CD4-positive, alpha-beta T cell treated with Interleukin-2 at 100 ng/mL for 4 hours (primary cell): ENCODE measurements at places on chromosomes 4 and X.
A peak's percentile ranks its signal among the peaks of the same experiment; 100 is the strongest.

- no peak for DNase-seq
These were observed 73.9 kb downstream of the ARHGAP6 start for GRCh38 chrX:11591723-11592346.

DNA sequence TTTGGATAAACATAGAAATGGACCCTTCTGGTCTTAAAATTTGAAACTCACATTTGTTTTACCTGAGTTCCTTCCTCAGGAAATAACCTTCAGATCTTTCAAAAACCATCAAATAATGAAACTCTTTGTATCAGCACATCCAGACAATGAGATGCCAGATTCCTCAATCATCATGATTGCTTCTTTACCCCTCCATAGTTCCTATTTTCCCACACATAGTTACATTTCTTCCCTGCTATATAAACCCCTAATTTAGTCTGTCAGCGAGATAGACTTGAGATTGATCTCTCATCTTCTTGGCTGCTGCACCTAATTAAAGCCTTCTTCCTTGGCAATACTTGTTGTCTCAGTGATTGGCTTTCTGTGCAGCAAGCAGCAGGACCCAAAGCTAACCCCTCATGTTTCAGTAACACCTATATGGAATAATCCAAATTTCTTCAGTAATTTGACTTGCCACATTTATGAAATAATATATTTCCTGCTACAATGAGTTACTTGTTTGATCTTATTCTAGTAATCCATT is 83.9 kb upstream of the BANK1 start:
- no peak for DNase-seq

DNA sequence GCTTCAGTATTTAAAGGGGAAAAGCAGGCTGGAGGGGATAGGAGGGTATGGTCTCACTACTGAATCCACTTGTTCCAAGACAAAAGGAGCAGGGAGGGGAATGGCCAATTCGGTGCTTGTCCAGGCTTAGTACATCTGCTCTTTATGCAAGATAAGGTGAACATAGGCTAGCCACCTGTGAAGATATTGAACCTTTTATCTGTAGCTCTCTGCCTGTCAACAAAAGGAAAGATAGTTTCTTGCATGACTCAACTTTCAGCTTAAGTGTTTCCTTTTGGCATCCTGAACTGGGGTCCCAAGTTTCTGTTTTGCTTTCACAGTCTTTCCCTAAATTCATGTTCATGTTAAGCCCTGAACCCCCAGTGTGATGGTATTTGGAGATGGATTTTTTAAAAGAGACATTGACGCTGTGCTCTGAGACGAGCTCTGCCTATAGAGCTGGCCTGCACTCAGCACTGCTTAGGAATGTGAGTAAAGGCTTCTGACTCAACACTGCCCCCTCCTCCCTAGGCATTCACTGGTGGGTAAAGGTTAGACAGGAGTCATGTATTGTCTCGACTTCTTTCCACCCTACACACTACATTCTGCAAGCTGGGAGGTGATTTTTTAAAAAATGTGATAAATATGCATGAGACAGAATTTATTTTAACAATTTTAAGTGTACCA is 28.2 kb downstream of the FAM149A start:
- DNase-seq: no peak

- DNase-seq: no peak
These were observed 30.0 kb downstream of the WDR1 start for GRCh38 chr4:10086506-10087120.

DNA sequence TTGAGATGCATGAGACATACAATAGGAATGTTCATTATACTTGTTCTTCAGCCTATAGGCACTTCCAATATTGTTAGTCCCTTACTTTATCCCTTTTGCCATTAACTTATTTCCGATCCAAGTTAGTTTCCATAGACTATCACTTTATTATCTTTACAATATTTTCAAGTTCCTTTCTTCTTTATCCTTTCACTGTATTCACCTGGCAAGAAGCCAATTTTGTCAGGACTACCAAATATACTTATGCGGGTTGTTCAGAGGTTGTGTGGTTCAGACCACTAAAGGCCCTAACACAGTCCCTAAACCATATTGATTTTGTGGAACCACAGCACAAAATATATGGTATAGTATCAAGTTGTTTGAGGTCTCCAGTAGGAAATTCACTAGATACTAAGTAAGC is 245.0 kb upstream of the HTR2C start:
- no peak for DNase-seq

- peak; percentile 23 for DNase-seq
These were observed at the start of gene TCEAL3 for GRCh38 chrX:103607364-103608305. TCEAL3 (plus strand) TSS chrX:103607963; CDS start chrX:103609065, 1,102 bp downstream.

- no peak for DNase-seq
These were observed 20.7 kb downstream of the SPANXC start for GRCh38 chrX:141221611-141222010.

DNA sequence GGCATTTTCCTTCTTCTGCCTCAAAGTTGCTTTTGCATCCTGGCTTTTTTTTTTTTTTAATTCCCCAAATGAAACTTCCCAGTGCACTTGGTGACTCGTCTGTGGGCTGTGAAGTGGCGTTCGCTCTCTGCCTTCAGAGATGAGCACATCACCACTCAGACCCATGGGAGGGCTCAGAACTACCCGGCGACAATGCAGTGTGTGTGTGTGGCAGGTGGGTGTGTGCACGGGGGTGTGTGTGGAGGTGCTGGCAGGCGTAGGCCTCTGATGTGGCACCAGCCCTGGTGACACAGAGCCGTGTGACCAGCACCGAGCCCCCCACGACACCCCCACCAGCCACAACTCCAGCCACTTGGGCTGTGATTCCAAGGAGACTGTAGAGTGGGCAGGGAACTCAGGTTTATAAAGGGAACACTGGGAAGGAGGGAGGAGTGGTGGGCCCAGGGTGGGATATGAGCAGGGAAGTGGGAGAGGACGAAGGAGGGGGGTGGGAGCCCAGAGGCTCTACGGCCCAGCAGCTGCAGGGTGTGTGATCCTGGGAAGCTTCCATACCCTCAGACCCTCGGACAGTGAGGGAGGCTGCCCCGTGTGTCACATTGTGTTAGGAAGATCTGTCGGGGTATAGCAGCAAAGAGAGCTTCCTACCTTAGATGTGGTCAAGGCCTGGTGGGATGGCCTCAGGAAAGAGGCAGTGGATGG is 6.0 kb upstream of the WFS1 start:
- DNase-seq: no peak

DNA sequence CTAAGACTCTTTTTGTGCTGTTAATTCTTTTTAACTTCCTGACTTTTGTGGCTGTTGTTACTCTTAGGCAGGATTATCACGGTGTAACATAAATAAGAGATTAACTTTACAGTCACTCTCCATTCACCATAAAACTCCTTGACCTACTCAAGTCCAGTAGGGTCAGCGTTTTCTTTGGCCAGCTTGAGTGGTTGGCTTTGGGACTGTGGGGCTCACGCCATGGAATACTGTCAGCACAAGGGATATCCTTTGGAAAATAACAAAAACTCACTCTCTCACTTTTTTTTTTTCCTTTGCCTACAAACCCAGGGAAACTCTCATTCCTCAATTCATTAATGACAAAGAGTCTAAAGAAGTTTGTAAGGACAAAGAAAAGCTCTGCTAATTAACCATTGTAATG is 89.4 kb upstream of the TLL1 start:
- no peak for DNase-seq

- DNase-seq: peak; percentile 36
These were observed 143.5 kb upstream of the GALNT7 start for GRCh38 chr4:173025131-173025530.

DNA sequence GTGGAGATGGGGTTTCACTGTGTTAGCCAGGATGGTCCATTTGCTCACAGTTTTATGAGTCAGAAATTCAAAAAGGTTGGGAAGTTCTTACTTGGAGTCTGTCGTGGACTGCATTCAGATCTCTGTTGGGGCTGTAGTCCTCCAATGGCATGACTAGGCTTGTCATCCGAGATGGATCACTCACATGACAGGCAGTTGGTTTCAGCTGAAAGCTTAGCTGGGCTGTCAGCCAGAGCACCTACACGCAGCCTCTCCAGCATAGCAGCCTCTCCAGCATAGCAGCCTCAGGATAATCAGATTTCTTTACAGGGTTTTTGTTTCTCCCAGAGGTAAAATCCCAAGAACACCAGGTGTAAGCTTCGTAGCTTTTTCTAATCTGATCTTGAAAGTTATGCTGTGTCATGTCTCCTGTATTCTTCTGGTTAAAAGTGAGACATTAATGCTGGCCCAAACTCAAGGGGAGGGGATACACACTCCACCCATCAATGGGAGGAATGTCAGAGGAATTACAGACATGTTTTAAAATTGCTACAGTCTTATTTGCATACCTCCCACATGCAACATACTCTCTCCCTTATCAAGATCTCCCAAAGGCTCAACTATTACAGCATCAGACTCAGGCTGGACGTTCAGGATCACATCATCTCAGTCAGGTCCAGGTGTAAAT is 31.6 kb upstream of the SOD3 start:
- no peak for DNase-seq

DNA sequence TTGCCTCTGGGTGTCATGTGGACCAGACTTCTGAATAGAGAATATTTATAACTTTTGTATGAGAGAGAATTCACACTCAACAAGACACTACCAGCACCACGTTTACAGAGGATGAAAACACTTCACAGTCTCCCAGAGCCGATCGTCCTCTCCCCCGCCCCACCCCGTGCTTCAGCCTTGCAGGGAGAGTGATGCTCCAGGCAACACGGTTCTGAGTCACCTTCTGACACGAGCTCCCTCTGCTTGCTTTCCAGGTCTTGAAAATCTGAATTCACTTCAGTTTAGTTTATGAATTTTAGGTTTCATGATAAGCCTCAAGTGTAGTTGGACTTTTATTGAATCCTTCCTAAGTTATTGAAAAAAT is 59.8 kb downstream of the CPLX1 start:
- no peak for DNase-seq

- no peak for DNase-seq
These were observed 1805.6 kb upstream of the TENM3 start for GRCh38 chr4:180437601-180438000.

GRCh38 chr4:82975792-82976191 is 34.8 kb downstream of the LIN54 start:
- DNase-seq: no peak

- DNase-seq: no peak
These were observed 22.9 kb upstream of the CPE start for GRCh38 chr4:165355900-165356300.

GRCh38 chr4:153137677-153138630 is 66.3 kb upstream of the TRIM2 start:
- DNase-seq: no peak

DNA sequence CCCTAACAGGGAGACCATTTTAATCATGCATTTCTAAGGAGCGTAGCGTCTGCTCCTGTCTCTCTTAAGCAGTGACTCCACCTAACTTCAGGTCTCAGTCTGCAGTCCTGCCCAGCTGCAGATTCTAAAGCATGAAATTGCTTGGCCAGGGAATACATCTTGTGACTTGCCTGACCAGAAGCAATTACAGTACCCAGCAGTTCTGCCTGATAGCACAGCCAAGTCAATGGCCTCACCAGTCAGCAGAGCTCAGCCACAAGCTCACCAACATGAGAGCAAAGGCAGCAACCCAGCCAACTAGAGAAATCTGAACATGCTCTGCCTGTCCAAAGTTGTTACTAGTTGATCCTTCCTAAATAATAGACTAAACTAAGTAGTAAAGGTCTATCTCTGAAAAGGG is 2011.9 kb upstream of the PCDH10 start:
- DNase-seq: no peak

DNA sequence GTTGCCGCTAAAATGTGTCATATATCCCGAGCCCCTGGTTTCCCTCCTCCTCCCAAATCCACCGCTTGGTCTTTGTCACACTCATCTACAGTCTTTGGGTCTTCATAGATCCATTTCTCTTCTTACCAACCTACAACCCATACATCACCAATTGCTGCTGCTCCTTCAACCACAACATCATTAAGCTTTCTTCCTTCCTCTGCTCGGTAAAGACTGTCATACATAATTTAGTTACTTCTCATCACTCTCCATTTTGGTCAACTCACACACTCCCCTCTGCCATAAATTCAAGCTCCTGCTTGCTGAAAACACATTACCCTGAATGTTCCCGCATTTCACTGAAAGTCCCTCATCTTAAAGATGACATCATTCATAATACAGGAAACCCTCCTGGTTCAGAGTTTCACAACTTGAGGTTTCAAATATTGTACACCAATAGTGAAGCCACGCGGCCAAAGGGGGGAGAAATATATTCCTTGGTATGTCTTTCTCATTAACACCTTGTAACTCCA is 1.7 kb upstream of the DCTD start:
- peak; percentile 60 for DNase-seq

GRCh38 chr4:186819342-186820086 is 95.9 kb upstream of the FAT1 start:
- DNase-seq: no peak

DNA sequence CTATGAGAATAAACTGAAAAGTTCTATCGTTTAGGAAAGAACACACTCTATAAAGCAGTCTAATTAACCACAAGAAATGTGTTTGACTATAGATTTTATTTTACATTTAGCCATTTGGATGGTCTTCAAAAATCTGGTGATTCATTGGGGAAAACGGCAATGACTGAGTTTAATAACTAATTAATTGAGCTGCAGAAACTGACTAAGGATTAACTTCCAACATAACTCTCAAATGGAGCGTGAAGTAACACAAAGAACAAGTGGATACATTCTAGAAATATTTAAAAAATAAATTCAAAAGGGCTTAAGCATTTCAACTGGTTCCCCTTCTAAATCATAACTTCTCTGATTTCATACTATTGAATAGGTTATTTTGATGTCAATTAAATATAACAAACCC is 1582.4 kb downstream of the PCDH18 start:
- DNase-seq: no peak

DNA sequence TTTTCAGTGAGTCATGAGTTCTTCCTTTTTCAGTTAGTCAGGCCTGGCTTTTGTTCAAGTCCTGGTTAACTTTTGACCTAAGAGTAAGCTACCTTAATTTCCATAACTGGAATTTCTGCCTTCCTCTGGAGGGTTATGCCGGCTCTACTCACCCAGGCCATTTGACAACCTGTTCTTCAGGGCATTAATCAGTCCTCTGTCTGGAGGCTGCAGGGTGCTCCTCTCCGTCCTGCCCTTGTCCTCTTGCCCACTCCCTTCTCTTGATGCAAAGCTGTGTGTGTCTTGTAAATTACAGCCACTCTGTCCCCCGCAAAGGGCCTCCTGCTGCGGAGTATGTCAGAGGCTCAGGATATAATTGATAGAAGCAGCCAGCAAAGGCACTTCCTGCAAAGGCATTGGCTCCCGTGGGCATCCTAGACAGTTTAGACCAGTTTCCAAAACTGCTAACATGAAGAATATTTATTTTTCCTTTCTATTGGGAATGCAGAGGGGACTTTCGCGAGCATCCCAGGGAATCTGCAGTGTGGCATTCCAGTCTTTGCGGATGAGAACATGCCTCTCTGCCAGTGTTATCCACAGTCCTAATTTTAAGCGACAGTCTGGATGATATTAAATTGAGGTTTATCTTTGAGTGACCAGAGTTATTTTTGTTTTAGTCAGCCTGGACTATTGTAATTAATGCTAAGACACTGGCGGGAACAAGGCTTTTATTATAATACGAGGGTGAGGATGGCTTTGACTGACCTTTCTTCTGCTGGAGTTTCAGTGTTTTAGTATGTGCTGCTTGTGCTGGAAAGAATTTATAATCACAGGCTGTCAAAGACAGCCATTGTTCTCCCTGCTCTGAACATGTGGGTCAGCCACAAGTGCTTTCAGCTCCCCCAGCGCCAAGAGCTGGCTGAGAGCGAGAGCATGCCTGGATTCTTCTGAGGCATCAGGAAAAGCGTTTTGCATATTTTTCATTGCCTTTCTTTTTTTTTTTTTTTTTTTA is 74.2 kb downstream of the LIMCH1 start:
- no peak for DNase-seq

GRCh38 chr4:116585246-116585645 is 500.1 kb downstream of the TRAM1L1 start:
- DNase-seq: no peak
